NCI-H1048 (cell line): ENCODE measurements at places on chromosomes 5 and 9.

GRCh38 chr9:95512709-95513095, 4.1 kb downstream of the PTCH1 start:
- no peak for DNase-seq

DNA sequence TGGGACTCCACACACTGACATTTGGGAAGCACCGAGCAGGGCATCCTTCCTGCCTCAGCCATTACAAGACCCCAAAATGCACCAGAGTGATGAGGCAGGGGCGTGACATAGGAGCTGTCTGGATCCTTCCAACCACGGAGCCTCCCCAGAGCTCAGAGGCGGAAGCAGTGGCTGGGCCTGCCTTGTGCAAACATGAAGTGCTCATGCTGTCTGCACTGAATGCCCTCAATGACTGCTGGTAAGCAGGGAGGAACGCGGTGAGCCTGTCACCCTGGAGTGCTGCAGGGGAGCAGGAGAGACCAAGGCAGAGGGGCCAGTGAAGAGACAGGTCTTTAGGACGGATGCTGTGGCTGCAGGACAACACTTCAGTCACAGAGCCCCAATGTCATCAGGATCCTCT, 60.2 kb upstream of the HRH2 start:
- DNase-seq: no peak

- no peak for DNase-seq
Measured at GRCh38 chr5:10661401-10661800, 97.5 kb downstream of the ANKRD33B start.

- DNase-seq: no peak
Measured at GRCh38 chr5:43627028-43627427, 24.0 kb downstream of the NNT start.

DNA sequence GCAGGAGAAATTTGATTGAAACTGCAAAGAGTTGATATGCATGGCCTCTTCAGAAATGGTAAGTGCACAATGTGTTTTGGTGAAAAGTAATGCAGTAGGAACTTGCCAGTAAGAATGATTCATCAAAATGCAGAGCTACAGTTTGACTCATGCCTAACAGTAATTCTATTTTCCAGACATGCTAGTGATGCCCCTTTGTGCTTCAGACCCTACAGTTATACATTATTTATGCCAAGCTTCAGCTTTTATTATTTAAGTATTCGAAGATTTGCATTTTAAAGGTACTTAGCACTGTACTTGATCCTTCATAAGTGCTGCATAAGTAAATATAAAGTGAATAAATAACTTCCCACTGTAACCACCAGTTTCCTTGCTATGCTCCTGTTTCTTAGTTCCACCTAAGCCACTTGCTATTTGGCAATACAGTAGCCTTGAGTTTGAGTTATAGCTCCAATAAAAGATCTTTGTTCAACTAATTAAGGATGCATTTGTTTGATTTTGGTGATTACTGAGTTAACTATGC, 3.6 kb upstream of the SPATA31E1 start:
- no peak for DNase-seq

- no peak for DNase-seq
Measured at GRCh38 chr5:172856336-172856735, 22.3 kb downstream of the ERGIC1 start.

- DNase-seq: no peak
Measured at GRCh38 chr5:157640406-157641066, 11.7 kb downstream of the SOX30 start.

DNA sequence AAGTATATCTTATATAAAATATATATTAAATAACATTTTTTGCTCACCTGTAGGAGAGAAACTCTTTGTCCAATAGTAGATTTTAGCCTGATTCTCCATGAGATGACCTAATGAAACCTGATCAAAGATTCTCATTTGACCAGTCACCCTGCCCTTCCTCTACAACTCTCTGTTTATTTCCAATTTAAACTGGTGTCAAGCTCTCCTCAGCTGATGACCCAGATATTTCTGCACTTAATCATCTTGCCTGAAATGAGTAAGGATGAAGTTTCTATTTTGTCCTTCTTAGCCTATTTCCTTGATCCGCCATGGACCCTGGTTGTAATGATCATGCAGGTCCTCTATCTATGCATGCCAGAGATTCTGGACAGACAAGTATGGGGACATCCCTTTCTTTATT, 179.3 kb upstream of the FGF10 start:
- DNase-seq: no peak

- DNase-seq: no peak
Measured at GRCh38 chr5:14495301-14495700, 86.3 kb upstream of the OTULINL start.

DNA sequence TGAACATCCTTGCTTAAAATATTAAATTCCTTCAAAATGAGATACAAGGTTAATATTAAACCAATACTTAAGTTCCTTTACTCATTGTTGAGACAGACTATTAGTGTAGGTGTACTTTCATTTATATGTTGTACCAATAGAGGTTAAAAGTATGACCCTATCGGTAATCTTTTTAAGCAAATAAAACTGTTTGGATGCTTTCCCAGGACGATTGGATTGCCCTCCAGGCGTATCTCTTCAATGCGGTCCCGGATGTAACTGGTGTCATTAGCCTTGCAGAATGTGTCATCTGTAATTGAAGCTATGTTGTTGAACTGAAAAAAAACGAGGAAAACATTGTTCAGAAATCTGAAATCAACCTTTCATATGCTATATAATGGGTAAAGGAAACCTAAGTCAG, 18.9 kb downstream of the OGN start:
- DNase-seq: no peak

DNA sequence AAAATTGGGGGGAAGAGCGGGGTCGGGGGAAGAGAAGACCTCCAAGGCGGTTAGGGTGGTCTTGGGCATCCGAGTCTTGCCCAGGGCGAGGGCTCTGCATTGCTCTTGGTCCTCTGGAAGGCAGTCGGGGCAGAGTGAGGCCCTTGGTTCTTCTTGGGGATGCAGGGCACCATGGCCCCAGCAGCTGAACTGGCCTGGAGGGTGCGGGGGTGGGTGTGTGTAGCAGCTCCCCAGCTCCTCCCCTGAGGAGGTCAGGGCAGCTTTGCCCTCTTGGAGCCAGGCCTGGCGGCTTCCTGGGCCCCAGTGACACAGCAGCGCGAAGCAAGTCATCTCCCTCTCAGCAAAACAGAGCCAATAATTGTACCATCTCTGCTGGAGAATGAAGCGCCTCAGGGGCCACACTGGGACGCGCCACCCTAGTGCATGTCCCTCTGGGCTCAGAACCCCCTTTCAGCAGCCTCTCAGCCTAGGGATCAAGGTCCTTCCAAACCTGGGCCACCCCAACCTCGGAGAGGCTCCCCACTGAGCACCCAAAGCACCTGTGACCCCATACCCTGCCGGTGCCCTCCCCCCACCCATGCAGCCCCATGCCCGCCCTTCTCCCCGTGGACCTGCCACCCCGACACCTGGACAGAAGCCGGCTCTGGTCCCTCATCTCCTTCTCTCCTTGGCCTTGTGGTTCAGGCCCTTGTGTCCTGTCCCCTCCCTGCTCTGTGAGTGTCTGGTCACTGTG, 10.4 kb upstream of the RXRA start:
- DNase-seq: no peak

DNA sequence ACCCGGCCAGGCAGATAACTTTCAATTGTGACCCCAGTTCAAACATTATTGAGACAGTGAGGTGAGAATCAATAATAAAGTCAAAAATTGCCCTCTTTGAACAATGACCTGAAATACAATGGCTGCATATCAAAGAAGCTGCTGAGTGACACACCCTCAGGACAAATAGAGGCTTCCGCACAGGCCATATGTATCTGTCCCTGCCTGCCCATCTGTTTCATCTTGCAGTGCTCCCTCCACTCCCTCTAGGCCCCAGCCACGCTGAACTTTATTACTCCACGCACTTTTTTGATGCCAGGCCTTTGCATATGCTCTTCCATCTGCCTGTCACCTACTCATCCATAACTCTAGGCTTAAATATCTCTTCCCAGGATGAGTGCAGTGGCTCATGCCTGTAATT, 15.9 kb upstream of the PFDN1 start:
- no peak for DNase-seq

- no peak for DNase-seq
Measured at GRCh38 chr5:172666251-172666650, 25.2 kb downstream of the NEURL1B start.

DNA sequence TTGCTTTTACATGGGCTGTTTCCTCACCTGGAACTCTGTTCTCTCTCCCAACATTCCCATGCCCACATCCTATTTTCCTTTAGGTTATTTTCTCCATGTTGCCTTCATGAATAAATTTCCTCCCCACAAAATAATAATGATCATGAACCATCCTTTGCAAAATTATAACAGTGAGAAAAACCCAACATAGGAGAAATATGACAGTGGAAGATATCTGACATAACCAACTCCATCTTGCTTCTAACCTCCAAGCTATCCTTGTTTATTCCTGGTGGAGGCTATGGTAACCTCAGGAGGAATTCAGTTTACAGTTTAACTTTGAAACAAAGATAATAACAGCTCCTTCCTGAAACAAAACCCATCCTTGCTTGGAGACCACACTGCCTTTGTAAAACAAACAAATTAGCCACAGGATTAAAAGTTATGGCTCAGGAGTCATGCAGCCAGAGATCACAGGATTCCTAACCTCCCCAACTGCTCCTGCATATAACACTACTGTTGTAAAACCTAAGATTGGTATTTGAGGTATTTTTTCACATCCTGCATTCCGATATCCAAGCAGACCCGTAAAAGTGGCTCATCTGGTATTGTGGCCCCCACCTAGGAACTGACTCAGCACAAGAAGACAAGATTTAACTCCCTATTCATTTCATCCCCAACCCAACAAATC, 212.4 kb downstream of the TRIM32 start:
- DNase-seq: no peak

- no peak for DNase-seq
Measured at GRCh38 chr9:6219040-6219439, 3.4 kb downstream of the IL33 start.

GRCh38 chr9:22990349-22990748, 543.7 kb downstream of the DMRTA1 start:
- DNase-seq: no peak

GRCh38 chr5:40389591-40389990, 290.1 kb upstream of the PTGER4 start:
- no peak for DNase-seq

GRCh38 chr5:8019719-8020218, 150.8 kb downstream of the MTRR start:
- DNase-seq: no peak

DNA sequence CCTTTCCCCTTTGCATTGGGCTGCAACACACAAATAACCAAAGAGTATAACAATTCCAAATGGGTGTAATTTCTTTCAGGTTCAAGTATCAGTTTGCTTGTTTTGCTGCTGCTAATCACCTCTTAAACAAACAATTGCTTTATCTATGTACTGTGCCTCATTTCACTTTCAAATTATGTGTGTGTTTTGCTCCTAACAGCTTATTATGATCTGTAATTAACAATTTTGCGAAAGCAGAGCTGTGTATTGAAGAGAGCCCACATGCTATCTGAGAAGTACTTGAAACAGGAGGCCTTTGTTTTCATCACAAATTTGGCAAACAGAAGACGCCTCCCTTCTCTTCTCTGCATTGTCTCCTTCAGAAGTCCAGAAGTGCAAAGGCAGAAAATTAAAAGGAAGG, 312.0 kb downstream of the TLE1 start:
- no peak for DNase-seq

- no peak for DNase-seq
Measured at GRCh38 chr9:77085416-77085815, 66.0 kb downstream of the FOXB2 start.

- no peak for DNase-seq
Measured at GRCh38 chr9:14323083-14323971, 9.4 kb upstream of the NFIB start.

GRCh38 chr5:125112196-125112595, 365.8 kb upstream of the ZNF608 start:
- DNase-seq: no peak

DNA sequence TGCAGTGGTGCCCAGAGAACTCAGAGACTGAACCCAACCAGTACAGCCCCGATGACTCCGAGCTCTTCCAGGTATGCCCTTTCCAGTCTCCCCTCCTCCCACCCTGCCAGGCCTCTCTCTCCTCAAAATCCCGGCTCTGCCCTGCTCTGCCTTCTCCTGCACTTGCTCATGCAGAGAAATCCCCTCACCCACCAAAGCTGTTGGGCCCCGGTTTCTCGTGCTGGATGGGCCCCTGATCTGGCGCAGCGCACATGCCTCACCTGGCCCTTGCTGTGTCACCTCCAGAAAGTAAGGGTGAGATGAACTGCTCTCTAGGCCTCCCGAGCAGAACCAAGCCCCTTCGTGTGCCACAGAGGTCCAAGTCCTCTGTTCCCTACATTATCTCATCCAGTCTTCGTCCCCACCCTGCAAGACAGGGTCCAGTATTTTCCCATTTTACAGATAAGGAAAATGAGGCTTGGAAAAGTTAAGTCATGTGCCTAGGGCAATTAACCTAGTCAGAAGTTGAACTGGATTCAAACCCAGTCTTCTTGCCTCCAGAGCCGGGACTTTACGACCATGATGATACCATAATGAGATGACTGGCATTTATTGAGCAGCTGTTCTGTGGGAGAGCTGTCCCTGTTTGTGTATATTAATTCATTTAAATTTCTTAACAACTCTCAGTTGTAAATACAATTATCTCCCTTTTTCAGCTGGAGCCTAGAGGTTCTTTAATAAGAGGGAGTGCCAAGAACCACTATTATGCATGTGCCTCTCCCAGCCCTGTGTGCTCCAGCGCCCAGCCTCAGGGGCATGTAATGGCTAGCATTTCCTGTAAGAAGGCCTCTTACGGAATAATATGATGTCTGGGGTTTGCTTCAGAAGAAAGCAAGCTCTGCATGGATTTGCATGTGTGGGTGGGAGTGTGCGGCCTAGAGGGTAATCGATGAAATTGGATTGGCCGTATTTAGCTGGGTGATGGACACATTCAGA, 90.7 kb downstream of the PPARGC1B start:
- no peak for DNase-seq

GRCh38 chr5:126363658-126364057, 59.6 kb upstream of the GRAMD2B start:
- no peak for DNase-seq

- DNase-seq: no peak
Measured at GRCh38 chr9:26786564-26786963, 106.0 kb downstream of the CAAP1 start.

GRCh38 chr5:10663489-10664179, 97.4 kb downstream of the DAP start:
- no peak for DNase-seq

DNA sequence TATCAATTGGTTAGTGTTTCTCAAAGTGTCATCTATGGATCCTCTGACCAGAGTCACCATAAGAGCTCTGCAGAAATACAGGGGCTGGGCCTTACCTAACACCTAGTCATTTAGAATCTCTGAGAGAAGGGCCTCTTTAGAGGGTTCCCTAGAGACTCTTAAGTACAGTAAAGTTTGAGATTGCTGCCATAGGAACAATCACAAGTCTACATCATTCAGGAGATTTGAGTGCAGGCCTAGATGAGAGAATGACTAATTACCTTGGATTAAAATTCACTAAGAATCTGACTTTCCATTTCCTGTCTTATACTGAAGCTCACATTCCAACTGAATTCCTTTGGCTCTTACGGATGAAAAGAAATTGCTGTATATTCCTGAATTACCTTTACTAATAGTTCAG, 182.1 kb upstream of the PTGER4 start:
- DNase-seq: no peak
